ENCODE measurements at places on chromosomes 12 and 14.
A peak's percentile ranks its signal among the peaks of the same experiment; 100 is the strongest.

GRCh38 chr14:55458800-55459515 lies 18.5 kb upstream of the TBPL2 start:
- peak; percentile 42 for DNase-seq

DNA sequence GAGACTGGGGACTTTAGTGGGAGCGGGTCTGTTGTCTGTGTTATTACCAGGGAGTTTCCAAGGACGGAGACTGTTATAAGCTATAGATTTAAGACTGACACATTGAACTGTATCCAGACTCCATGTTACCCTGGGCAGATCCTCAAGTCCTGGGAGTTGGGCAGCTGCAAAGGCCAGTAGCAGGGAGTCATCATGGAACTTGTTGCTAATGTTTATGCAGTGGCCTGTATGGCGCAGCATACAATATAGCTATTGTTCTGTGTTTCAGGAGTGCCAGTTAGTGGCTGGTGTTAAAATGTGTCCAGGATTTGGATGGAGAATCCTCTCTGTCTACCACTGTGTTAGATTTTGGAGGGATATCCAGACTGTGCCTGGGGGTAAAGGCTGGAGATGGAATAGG lies 31.7 kb downstream of the SMOC1 start:
- DNase-seq: no peak

DNA sequence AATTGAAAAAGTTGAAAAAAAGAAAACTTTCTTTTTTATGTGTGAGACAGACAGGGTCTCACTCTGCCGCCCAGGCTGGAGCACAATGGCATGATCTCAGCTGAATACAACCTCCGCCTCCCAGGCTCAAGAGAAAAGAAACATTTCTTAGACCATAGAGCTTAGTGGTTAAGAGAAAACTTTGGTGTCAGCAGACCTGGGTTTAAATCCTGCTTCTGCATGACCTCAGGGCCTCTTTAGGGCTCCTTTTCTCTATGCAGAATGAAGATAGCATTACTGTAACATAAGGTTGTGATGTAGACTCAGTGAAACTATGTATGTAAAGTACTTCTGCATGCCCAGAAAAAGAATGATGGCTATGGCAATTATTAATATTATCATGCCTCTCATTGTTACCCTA lies 104.7 kb upstream of the NUDT4 start:
- no peak for DNase-seq

DNA sequence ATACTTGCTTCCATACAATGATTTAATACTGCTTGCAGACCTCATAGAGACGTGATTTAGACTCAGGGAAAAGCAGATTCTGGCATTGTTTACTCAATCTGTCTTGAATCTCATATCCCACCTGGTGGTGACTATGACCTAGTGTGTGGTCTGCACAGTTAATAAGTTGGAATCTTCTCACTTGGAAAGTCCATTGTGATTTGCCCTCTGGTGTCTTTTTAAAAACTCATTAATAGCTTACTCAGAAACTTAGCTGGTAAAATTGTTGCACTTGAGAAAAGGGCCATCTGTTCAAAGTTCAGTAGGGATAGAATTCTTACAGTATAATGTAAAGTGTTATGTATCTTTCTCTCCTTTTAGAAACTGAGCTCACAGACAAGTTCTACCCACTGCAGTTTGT lies 106.0 kb downstream of the PELI2 start:
- DNase-seq: no peak

DNA sequence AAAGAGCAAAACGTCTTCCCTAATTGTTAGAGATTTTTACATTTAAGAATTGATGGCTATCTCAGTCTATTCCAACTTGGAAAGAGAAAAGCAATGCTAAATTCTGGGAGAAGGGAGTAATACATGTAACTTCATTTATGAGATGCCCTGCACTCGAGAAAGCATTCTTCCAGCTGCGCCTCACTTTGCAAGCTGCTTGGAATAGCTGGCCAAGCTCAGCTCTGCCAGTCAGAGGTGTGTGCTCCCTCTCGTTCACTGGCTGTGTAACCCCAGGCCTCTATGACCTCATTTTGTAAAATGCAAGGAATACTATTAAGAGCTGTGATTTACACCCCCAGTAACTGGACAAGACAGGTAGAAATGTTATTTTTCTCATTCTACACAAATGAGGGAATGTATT lies 79.1 kb downstream of the OTX2 start:
- no peak for DNase-seq

Measured in AG20443 (cell line).